Stimulated activated CD4-positive, alpha-beta T cell treated with anti-CD3 and anti-CD28 coated beads, Interleukin-15, amount 100 ng/mL, for 1 hour (primary cell): ENCODE measurements at places on chromosomes 4 and X.

GRCh38 chr4:1018147-1019020 lies 7.0 kb downstream of the FGFRL1 start:
- DNase-seq = no peak

GRCh38 chr4:150525321-150525868 lies 56.6 kb upstream of the MAB21L2 start:
- DNase-seq = no peak

DNA sequence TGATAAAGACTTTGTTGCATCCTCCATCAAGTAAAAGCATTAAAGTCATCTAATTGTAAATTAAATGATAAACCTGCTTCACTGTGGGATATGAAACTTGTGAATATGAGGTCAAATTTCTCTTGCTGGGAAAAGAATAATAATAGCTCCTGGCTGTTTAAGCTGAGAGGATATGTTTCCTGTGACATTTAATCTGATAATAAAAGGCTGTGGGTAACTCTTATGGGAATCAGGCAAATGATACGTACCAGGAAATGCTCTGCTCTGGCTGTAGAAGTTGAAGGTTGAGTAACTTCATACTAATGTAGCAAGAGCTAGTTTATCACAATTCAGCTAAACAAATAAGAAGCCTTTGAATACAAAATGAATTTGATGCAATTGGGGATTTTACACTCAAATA lies 574.6 kb downstream of the RAPGEF2 start:
- no peak for DNase-seq

DNA sequence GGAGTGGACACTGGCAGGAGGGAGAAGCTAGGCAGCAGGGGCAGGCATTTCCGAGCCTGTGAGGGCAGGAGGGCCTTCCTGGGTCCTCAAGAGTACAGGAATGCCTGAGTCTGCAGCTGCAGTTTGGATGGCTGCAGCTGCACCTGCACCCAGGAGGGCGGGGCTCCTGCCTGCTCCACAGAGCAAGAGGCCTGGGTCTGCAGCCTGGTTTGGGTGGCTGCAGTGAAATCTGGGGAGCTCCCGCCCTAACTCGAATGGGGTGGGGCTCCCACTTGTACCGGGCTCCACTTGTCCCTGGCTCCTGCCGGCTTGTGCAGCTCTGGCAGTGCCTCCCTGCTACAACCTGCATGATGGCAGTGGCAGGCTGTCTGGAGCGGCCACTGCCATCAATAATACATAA lies 436.0 kb downstream of the ARHGAP24 start:
- DNase-seq = no peak

DNA sequence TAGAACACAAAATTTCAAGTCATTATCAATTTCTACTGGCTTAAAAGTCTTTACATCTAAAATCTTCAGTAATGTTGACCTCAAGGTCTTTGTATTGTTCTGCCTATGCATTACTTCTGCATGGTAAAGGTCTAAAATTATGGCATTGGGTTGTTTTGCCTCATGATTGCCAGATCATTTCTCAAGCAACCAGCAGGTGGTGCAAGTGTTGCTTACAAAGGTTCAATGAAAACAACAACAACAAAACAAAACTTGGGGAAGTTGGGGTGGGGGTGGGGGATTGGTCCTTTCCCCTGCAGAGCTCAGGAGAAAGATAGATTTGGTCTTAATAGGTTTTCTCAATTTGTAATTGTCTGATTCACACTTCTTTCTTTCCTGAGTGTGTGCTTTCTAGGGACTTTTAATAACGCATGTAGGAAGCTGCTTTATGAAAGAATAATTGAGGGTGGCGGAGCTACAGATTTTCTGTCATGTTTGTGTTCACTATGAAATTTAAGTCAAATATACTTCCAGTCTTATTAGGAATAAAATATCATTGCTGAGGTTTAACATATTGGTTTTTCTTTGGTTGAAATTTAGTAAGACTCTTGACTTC lies 145.1 kb downstream of the COL4A5 start:
- no peak for DNase-seq

- DNase-seq = no peak
Measured at GRCh38 chrX:95728446-95728845, 956.2 kb upstream of the DIAPH2 start.

- no peak for DNase-seq
Measured at GRCh38 chr4:149296084-149296483, 519.6 kb downstream of the IQCM start.

DNA sequence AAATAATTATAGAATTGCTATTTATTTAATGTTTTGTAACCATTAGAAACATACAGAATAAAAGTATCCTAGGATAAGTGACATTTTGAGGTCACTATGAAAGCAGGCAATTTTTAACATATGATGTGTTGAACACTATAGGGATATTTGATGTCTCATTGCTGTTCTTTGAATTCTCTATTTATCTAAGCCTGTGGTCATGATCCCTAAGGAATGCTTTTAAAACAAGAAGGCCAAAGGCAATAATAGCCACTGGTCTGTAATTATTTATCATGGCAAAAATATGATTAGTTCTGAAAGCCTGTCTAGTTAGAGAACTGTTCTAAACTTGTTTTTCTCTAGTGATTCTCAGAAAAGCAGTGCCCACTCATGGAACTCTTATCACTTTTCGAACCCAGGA lies 186.6 kb downstream of the RPA4 start:
- no peak for DNase-seq

GRCh38 chr4:34198966-34199365 lies 2045.3 kb downstream of the ARAP2 start:
- no peak for DNase-seq

DNA sequence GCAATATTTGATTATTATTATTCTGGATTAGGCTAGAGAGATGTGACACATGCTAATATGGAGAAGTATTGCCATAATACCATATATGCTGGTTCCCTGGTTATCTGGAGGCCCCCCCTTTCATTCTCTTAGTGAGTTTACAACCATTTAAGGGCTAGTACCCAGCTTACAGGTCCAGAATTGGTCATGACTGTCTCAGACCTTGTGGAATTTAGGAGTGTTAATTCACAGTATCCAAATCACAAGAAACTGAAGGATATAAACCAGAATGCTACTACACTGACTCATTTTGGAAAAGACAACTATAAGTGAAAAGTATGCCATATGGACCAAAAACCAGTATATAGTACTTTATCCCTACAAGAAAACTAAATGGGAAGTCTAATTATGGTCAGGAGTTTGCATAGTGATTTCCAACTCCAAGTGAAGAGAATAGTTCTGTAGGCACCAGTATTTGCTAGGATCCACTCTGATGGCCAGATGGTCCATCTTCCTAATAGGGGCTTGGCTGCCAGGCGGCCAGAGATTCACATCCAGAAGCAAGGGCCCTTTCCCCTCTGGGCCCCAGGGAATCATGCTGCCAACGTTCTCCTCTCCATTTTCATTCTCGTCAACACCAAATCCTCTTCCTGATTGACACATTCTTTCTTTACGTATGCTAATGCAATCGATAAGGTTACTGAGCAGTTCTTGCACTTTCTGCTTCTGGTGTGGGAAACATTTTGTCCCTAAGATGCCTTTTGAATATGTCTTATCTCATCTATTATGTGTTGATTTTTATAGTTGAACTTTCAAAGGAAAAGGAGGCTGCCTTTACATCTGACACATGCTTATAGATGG lies 123.6 kb downstream of the SHROOM3 start:
- no peak for DNase-seq
